ENCODE measurements at places on chromosomes 5 and 9.

DNA sequence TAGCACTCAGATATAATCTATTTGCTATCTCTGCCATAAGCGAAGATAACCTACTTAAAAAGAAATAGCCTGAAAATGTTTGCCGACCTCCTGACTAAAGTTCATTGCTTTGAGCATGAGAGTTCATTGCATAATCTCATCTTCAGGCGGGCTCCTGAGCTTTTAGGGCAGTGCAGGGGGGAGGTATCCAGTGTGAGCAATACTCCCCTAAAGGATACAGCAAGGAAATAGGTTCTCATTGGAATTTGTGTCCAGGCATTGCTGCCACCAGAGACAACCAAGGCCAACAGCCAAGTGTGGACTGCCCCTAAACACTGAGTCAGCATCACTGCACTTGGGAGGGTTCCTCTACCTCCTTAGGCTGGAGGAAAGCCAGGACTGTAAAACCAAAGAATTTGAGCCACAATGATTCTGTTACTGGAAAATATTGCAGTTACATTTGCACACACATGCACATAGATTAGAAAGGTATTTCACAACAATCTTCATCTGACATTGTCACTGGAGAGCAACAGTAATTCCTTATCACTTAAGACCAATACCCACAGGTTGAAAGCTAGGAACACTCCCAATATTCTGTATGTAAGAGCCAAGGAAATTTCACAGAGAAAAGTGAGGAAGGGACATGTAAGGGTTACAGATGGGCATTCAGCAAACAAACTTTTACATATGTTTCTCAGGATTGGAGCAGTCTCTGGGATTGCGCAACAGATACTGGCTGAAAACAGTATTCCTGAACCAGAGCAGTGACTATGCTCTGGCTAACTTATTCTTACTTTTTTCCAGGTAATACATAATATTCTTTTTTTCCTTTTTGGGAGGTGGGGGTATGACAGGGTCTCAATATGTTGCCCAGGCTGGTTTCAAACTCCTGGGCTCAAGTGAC is 98.6 kb upstream of the TLE1 start:
- no peak for DNase-seq

DNA sequence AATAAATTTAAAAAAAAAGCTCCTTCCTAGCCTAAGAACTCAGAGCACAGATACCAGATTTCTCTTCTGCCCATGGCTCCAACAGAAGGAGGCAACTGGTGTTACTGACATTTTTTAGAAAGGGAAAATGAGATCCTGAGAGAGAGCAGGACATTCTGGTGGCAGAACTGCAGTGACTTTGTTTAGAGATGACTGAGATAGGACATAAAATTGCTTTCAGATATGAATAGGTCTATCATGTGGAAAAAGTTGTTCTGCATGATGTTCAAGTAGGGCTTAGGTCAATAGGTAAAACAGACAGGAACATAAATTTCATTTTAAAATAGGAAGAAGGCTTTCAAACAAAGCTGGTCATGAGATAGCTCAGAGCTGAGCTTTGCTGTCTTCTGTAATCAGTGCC is 49.6 kb downstream of the NIPAL4 start:
- DNase-seq = no peak

DNA sequence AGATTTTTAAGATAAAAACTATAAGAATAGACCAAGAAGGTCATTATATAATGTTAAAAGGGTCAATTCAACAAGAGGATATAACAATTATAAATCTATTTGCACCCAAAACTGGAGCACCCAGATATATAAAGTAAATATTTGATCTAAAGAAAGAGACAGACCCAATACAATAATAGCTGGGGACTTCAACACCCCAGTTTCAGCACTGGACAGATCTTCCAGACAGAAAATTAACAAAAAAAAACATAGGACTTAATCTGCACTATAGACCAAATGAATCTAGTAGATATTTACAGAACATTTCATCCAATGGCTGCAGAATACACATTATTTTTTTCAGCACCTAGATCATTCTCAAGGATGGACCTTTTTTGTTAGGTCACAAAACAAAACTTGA is 331.9 kb downstream of the SPOCK1 start:
- no peak for DNase-seq

- no peak for DNase-seq
These were observed 138.0 kb downstream of the CAAP1 start for GRCh38 chr9:26754509-26755164.

- DNase-seq = no peak
These were observed 4.6 kb upstream of the HMHB1 start for GRCh38 chr5:143807401-143807800.

DNA sequence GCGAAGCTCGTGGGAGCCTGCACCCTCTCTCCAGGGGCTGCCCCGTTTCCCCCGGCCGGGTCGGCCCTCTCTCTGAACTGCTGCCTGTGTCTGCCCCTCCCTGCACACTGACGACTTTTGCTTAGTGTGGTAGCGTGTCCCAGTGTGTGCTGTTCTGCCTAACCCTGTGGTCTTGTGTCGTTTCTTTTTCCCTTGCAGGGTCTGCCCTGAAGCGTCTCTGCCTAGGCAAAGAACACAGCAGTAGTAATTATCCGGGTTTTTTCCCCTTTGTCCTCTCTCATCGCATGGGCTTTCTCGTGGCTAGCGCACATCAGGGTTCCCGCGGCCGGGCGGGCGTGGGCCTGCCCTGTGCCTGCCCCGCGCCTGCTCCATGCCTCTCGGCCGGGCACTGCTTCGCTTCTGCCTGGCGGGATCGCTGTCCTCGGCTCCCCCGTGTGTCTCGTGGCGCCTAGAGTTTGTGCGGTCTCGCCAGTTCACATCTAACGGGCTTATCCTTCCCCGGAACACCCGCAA is 122.7 kb downstream of the WNK2 start:
- DNase-seq = peak; percentile 3

- no peak for DNase-seq
These were observed 167.2 kb downstream of the HMHB1 start for GRCh38 chr5:143979044-143979690.

- DNase-seq = no peak
These were observed 263.5 kb downstream of the CWC27 start for GRCh38 chr5:65032250-65032649.

GRCh38 chr9:18666986-18667772 is 193.2 kb downstream of the ADAMTSL1 start:
- no peak for DNase-seq

- DNase-seq = no peak
These were observed 9.0 kb downstream of the CCDC69 start for GRCh38 chr5:151214614-151215545.

- no peak for DNase-seq
These were observed 75.8 kb downstream of the ARHGAP26 start for GRCh38 chr5:142845954-142846398.

DNA sequence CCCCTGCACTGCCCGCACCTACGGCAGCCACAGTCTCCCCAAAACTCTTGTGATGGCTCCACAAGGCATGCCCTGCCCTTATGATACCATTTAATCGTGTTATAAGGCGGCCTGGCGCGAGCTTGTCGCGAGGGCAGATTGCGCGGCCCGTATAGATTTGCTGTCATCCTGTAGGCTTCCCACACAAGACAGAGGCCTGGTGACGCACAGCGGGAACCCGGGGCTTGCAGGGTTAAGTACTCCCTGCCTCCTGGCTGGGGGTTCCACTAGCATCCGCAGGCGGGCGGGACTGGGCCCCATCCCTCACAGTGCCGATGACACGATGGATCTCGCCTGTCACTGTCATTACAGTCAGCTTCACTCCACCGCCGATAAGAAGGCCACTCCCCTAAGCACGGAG is 364.9 kb upstream of the IRX2 start:
- no peak for DNase-seq

DNA sequence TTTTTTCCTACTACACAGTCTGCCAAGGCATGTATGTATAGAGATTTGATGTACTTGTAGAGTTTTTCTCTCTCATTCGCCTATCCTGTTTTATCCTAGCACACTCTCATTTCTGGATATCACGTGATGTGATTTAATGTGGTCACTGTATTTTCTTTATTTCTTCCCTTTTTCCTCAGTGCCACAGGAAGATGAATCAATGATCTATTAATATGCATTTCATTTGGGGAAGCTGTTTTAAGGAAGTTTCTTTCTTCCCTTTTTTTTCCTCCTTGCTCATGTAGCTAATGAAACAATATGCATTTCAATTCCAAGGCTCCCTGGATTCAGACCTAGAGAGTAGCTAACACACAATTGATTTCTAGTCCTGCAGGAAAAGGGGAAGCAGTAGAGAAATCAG is 506.3 kb upstream of the WWC1 start:
- no peak for DNase-seq

DNA sequence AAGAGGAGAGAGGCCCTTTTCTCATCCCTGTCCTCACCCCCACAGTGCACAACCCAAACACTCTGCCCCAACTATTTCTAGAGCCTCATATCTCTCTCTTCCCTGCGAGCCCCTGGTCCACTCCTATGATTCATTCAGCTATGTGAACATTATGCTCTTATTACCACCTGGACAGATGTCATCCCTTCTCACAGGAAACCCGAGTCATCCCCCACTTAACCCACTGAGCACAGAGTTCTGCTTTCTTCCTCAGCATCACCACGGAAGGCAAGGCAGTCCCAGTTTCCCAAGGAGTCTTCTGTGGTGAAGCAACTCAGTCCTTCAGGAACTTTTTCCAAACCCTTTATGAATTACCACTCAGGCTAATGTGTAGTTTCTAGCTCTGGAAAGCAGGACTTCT is 1.3 kb downstream of the DNAI1 start:
- no peak for DNase-seq

- no peak for DNase-seq
These were observed 15.5 kb upstream of the MEGF9 start for GRCh38 chr9:120729791-120730241.

DNA sequence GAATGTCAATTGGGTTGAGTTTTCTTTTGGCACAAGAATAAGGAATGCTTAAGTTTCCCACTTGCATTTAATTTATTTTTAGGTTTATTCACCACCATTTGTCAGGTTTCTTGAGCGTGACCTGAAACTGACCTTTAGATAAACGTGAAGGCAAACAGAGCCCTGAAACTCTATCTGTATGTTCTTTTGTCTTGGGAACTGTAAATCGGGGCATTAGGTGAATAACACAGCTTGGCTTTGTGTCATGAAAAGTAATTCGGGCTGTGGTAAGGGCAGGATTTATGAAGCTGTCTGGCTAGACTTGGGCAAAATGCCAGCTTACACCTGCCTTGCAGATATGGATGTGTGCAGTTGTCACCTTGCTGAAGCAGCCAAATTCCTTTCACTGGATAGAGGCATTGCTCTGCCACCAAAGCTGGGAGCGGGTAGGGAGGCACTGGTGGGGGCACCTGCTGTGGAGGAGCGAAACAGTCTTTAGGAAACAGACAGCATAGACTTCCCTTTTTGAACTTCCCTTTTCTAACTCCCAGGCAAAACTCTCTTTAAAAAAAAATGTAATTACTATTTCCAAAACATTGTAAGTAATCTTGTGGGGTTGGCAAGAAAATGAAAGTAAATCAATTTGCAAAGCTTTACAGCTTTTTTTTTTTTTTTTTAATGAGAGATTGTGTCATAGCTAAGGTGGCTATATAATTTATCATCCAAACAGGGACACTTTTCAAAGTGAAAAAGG is 545.2 kb downstream of the CSNK1G3 start:
- DNase-seq = no peak

DNA sequence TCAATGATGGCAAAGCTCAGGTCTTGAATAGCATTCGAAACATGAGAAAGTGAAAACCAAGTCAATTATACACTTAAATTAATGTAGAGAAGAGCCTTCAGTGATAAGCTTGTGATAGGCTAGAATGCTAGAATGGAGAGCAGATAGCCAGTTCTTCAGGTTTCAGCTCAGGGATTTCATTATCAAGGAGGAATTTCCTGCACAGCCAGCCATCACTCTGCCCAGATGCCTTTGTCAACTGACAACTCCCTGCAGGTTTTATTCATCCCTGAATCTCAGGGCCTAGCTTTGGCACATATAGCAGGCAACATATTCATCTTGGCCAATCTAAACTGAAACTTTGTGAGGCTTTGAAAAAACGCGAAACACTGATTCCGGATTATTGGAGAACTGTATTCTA is 199.3 kb upstream of the CDH6 start:
- DNase-seq = no peak

- DNase-seq = no peak
These were observed 115.6 kb downstream of the VCAN start for GRCh38 chr5:83586874-83587776.

DNA sequence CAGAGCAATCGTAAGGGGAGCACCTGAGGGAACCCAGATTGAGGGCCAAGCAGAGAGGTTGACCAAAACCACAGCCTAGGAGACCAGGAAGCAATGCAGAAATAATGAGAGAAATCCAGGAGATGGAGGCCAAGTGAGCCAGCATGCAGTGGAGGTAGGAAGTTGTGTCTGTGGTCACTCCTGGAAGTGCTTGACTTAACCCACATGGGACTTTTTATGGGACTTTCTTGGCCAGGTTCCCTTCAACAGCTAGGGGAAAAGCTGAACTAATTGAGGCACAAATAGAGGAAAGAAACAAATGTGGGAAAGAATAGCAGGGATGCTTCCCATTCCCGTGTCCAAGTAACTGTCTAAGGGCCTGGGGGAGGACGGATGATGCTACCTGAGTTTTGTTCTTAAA is 293.2 kb upstream of the CLINT1 start:
- DNase-seq = no peak

DNA sequence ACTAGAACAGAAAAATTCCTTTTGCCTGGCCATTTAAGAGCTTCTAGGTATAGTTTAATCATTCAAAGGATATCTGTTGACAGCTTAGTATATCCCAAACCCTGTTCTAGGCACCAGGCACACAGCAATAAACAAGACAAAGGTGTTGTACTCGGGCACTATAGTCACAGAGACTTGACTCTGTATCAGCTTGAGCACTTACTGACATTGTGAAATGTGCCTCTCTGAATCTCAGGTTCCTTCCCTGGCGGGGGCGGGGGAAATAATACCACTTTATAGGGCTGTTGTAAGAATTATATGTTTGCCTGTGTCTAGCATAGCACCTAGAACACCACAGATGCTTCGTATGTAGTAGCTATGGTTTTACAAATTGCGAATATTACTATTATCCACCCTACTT is 104.5 kb downstream of the NR6A1 start:
- DNase-seq = no peak

DNA sequence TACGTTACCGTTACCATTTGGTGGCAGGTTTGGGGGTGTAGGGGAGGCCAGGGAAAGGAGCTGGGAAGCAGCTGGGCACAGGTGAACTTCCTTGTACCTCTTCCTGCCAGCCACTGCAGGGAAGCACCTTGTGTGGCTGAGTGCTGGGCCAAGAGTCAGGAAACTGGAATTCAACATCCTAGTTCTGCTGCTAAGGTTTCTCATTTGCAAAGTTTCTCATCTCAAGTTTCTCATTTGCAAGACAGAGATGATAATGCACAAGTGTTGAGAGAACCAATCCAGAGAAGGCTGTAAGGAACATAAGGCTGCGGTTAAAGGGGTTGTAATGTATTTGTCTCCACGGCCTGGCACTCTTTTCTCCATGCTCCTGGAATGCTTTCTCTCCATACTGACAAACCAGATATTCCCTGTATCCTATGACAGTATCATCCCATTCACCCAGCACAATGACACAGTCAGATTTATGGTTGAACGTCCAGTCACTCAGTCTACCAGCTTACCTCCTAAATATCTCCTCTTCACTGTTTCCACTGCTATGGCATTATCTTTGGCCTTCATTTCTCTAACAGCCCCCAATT is 33.6 kb upstream of the LARP1 start:
- DNase-seq = no peak

DNA sequence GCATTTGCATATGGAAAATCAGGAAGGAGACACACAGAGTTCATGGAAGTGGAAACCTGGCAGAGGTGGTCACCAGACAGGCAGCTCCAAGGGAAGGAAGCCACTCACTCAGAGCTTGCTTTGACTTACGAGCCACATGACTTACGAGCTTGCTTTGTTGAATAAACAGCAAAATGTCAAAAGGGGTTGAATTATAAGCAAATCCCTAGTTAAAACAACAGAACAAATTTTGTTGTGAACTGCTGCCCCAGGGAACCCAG is 164.3 kb downstream of the SYK start:
- no peak for DNase-seq
